AG04449 (cell line): ENCODE measurements at places on chromosomes 5 and 9.
A peak's percentile ranks its signal among the peaks of the same experiment; 100 is the strongest.

- no peak for DNase-seq
These were observed 87.9 kb downstream of the SEMA4D start for GRCh38 chr9:89410022-89410421.

DNA sequence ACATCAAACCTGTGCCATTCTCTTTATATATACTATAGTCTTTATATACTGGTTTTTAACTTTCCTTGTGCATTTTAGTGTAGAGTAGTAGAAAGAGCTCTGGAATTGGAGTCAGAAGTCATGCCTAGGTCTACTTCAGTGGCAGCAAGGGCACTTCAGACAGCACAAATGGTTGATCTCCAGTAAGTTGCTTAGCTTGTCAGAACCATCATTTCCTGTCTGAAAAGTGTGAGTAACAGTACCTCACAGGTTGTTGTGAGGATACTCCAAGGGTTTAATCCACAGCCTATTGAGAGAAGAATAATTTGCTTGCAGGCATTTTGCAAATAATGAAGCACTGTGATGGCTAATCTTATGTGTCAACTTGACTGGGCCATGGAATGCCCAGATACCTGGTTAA is 95.8 kb upstream of the NR4A3 start:
- DNase-seq: no peak

DNA sequence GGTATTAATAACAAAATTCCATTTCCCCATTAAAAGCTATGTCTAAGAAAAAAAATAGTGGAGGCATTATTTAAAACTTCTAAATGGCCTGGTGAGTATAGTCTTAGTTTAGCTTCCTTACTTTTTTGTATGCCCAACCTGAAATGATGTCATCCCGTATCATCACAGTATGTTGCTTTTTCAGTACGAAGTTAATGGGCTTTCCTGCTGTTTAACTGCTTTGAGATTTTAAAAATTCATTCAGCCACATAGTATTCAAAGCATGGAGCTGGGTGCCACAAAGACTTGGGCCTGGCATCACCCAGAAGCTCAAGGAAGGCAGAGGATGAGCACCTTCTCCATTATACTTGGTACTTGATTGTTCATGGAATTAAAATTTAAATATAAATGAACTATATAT is 7.4 kb downstream of the F2RL2 start:
- no peak for DNase-seq

- DNase-seq: no peak
These were observed 9.7 kb upstream of the CYSTM1 start for GRCh38 chr5:140165101-140165922.

- peak; percentile 88 for DNase-seq
These were observed 680 bp downstream of the GPX8 start for GRCh38 chr5:55160493-55161209.

- no peak for DNase-seq
These were observed 16.4 kb downstream of the ITK start for GRCh38 chr5:157197086-157197485.
